ENCODE measurements at places on chromosomes 7 and 10.

DNA sequence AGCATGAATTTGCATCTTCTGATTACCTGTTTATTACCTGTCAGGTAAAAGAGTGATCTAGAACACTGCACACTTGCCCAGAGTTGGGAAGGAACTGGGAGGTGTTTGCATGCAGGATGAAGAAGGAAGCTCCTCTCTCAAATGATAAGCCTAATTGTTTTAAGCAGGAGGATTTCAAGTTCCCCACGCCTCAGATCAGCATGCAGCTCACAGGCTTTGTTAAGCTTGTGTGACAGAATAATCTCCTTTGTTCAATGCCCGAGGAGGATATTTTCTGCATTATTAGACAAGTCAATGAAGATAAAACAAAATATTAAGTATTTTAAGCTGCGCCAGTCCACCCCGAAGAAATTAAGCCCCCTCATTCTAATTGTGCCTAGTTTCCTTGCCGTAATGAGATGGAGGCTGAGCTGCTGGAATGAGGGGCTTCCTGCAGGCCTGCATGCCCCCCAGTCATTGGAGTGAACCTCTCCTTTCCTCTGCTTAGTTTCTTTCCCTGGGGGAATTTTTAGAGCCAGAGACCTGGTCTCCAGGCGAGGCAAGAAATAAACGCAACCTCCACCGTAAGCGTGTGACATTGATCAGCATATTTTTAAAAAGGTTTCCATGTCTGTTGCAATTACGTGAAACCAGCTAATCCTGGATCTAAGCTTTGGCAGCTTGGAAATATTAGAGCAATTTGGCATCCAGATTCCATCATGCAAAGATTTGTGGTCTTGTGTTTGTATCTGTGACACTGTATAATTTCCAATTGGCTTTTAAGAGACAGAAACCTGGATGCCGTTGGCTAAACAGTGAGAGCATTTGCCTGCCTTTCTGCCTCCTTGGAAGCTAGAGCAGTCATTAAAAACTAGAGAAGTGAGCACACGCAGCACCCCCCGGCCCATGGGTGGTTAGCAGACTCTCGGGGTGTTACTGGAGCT lies 376.0 kb downstream of the GALNT17 start:
- DNase-seq: no peak
- no peaks in the 10 kb centered on the region for H3K4me1 ChIP-seq
- no peaks in the 10 kb centered on the region for H3K27me3 ChIP-seq
- no peak overlapping the region for H3K4me3 ChIP-seq
- no peaks in the 10 kb centered on the region for H3K36me3 ChIP-seq

DNA sequence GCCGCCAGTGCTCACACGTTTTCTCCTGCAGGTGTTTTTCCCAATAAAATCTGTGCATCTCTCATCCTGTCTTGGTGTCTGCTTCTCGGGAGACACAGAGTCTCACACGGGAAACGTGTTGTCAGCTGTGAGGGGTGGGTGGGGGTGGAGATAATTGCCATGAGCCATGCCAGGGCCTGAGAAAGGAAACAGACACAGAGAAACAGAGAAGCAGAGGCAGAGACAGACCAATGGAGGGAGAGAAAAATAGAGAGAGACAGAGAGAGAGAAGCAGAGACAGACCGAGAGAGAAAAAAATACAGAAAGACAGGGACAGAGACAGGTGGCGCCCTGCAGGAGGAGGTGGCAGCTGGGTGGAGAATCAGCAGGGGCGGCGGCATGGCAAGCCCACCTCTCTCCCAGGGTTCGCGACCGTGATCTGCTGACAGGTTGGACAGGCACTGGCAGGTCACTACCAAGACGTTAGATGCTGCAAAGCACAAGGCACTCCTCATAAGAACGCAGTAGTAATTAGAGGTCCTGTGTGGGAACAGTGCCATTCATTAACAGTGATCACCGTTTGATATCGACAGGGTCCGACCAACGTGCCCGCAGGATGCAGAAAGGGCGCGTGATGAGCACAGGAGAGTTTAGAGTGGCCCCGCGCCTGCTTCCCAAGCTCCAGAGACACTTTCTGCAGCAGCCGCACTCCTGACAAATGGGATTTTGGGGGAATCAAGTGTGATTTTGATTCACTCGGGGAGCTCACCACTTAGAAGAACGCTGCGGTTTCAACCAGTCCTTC lies 70.5 kb upstream of the INSIG1 start:
- no peaks in the 10 kb centered on the region for H3K4me1 ChIP-seq
- H3K4me3 ChIP-seq: no peak overlapping the region
- H3K27me3 ChIP-seq: no peaks in the 10 kb centered on the region
- H3K36me3 ChIP-seq: no peaks in the 10 kb centered on the region
- no peak overlapping the region for H3K27ac ChIP-seq
- no peak for DNase-seq

GRCh38 chr7:19145434-19146115 lies 354 bp upstream of the FERD3L start:
- no peaks in the 10 kb centered on the region for H3K27me3 ChIP-seq
- no peaks in the 10 kb centered on the region for H3K4me1 ChIP-seq
- DNase-seq: no peak
- no peak overlapping the region for H3K27ac ChIP-seq

DNA sequence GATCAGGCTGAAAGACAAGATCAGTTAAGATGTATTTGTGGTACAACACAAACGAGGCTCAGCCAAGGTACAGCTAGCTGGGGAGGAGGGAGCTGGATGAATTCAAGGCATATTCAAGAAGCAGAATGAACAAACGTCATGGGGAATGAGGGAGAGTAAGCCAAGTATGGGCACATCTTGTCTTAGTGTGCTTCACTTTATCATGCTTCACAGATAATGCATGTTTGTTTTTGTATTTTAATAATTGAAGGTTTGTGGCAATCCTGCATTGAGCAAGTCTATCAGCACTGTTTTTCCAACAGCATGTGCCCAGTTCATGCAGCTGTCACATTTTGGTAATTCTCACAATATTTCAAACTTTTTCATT lies 135.4 kb downstream of the HIBADH start:
- H3K4me1 ChIP-seq: no peaks in the 10 kb centered on the region
- no peaks in the 10 kb centered on the region for H3K36me3 ChIP-seq
- no peaks in the 10 kb centered on the region for H3K27me3 ChIP-seq
- no peak for DNase-seq

- H3K27ac ChIP-seq: no peak overlapping the region
- no peaks in the 10 kb centered on the region for H3K36me3 ChIP-seq
- no peaks in the 10 kb centered on the region for H3K27me3 ChIP-seq
- H3K4me3 ChIP-seq: no peak overlapping the region
- no peak for DNase-seq
These were observed 91.5 kb upstream of the THSD7A start for GRCh38 chr7:11923376-11923930.

DNA sequence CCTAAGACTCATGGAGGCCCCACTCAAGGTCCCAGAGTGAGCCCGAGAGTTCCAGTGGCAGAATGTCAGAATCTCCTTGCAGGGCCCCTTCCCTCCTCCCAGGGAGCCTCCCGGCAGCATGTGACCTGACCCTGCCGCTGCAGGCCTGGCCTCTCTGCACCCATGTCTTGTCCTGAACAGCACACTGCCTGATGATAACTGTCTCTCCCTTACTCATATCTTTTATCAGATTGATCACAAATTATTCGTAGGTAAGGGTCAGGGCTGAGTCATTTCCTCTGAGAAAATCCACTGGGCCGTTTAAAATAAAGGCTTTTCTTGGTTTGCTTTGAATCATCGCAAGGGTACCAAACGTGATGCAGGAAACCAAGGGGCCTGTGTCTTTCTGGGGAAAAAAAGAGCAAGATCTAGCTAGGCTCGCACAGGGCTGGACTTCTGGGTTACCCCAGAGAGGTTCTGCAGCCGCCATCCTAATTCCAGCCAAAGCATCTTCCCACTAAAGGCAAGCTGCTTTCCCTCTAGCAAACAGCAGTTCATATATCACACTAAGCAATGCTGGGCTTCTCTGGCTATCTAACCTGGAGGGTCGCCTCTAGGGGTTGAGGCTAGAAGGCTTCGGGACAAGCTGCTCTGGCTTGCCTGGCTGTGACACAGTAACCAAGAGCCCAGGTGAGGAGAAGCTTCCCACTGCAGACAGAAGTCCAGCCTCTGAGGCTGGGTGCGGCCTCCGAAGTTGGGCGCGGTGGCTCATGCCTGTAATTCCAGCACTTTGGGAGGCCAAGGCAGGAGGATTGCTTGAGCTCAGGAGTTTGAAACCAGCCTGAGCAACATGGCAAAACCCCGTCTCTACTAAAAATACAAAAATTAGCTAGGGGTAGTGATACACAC lies 104.9 kb downstream of the SPDYE5 start:
- peaks cover 4% of the 10 kb centered on the region for H3K4me1 ChIP-seq
- H3K36me3 ChIP-seq: no peaks in the 10 kb centered on the region
- no peak overlapping the region for H3K4me3 ChIP-seq
- DNase-seq: no peak
- no peaks in the 10 kb centered on the region for H3K27me3 ChIP-seq
- H3K27ac ChIP-seq: no peak overlapping the region

GRCh38 chr10:13795653-13796555 lies 209.1 kb downstream of the PRPF18 start:
- no peak overlapping the region for H3K4me3 ChIP-seq
- H3K27ac ChIP-seq: peak overlapping the region; percentile 18
- no peak for DNase-seq

DNA sequence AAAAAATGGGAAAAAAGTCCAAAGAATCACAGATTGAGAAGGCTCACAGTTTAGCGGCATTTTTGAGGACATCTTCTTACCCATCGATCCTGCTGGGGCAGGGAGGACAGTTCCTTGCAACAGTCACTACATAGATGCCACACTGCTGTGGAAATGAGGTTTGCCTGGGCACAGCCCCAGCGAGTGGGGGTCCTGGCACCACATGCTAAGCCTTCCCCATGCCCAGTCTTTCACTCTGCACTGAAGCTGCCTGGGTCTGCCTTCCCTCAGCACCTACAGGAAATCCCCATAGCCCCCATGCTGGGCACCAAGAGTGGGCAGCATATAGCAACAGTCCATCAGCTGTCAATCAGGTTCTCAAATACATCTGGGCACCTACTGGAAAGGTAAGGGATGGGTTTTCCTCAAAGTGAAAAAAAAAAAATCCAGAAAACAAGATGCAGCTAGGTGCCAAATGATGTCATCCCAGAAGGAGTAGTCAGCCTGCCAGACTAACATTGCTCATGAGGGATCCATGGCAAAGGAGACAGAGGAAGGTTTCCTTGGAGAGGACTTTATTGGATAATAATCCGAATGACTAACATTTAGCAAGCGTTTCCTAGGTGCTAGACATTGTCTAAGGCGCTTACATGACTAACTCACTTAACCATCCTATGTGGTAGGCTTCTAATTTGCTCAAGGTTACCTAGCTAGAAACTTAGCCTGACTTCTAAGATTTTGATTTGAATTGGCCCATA lies 125.7 kb upstream of the CXCL12 start:
- no peak overlapping the region for H3K4me3 ChIP-seq
- H3K27ac ChIP-seq: no peak overlapping the region
- no peaks in the 10 kb centered on the region for H3K4me1 ChIP-seq

DNA sequence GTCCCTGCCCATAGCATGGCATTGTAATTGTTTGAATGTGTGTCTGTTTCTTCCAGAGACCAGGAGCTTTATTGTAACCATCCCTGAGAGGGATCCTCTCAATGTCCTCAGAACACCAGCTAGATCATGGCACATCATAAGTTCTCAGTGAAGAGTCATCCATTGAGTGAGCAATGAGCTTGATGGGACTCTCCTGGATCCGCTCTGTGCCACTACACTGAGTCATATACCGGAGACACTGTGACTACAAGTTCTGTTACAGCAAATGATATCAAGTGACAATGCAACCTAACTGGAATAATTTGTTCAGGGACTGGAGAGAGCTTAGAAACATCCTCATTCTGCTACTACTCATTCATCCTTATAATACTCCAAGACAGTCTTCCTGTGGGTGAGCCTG lies 25.1 kb downstream of the MRPS24 start:
- no peak overlapping the region for H3K27ac ChIP-seq
- H3K4me3 ChIP-seq: no peak overlapping the region
- H3K36me3 ChIP-seq: no peaks in the 10 kb centered on the region
- no peaks in the 10 kb centered on the region for H3K27me3 ChIP-seq

- no peak overlapping the region for H3K27ac ChIP-seq
- peak; percentile 55 for DNase-seq
- H3K4me3 ChIP-seq: no peak overlapping the region
- no peaks in the 10 kb centered on the region for H3K4me1 ChIP-seq
- no peaks in the 10 kb centered on the region for H3K36me3 ChIP-seq
These were observed 102.3 kb downstream of the JAZF1 start for GRCh38 chr7:28078036-28078901.

- H3K27ac ChIP-seq: peak overlapping the region; percentile 64
- DNase-seq: peak; percentile 76
- H3K4me1 ChIP-seq: peaks cover 72% of the 10 kb centered on the region
These were observed 21.6 kb downstream of the NT5C3A start for GRCh38 chr7:33040803-33041516.

DNA sequence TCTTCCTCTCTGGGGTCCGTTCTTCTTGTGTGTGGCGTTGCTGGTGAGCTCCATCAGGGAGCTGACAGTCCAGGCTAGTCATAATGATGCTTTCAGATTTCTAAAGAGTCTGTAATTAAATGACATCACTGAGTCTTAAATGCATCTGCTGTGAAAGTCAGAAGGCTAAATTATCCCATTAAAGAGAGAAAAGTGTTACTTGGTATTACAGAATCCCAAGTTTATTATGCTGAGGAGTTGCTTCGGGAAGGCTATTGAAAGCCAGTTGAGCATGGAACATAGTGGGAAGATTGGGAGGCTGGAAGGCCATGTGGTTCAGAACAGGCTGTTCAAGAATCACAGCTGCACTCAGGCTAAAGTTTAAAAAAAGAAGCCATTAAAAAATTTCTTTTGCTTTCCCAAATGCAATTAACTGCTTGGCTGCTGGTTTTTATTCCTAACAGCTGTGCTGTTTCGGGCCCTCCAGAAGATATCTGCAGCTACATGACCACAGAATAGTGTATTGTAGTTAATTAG lies 342.6 kb upstream of the LRGUK start:
- no peaks in the 10 kb centered on the region for H3K27me3 ChIP-seq
- no peak overlapping the region for H3K27ac ChIP-seq
- no peak overlapping the region for H3K4me3 ChIP-seq

- no peaks in the 10 kb centered on the region for H3K27me3 ChIP-seq
- no peak overlapping the region for H3K4me3 ChIP-seq
- no peaks in the 10 kb centered on the region for H3K36me3 ChIP-seq
These were observed 306.8 kb downstream of the XPNPEP1 start for GRCh38 chr10:109616359-109616980.

DNA sequence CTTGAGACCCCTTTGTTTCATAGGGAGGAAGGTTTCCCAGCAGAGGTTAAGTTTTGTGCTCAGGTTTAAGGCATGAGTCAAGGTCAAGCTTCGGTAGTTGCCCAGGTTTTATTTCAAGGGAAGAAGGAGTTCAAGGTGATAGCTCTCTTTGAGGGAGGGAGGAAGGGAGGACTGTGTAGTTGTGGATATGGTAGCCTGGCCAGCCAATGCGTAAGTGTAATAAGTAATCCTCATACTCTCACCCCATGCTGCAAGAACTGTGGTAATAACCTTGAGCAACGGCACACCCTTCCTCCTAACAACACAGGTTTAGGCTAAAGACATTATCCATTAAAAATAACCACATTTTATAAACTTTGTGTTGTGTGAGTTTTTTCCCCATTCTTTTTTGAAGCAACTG lies 478.9 kb downstream of the KCNMA1 start:
- no peaks in the 10 kb centered on the region for H3K27me3 ChIP-seq
- no peak for DNase-seq
- no peak overlapping the region for H3K4me3 ChIP-seq

Measured in CD4-positive, alpha-beta memory T cell (primary cell).